ENCODE measurements at places on chromosomes 13 and 19. TPM values are rescaled to one million over a fixed set of nuclear protein-coding genes. Genes with fewer than 3 reads are reported as not detected.
A peak's percentile ranks its signal among the peaks of the same experiment; 100 is the strongest.

ZNF547 gene
- 7.8 TPM for total RNA-seq

CEACAM7 gene
- 0.39 TPM for total RNA-seq

GRCh38 chr13:39322836-39323585 is 280.0 kb downstream of the LHFPL6 start:
- H3K27me3 ChIP-seq: no peaks in the 10 kb centered on the region
- H3K4me1 ChIP-seq: peaks cover 3% of the 10 kb centered on the region

- no peak overlapping the region for H3K4me3 ChIP-seq
- H3K27ac ChIP-seq: peak overlapping the region; percentile 72
- peaks cover 70% of the 10 kb centered on the region for H3K4me1 ChIP-seq
- DNase-seq: peak; percentile 85
- no peaks in the 10 kb centered on the region for H3K36me3 ChIP-seq
- no peaks in the 10 kb centered on the region for H3K27me3 ChIP-seq
Observed at GRCh38 chr19:47511128-47511517, 3.7 kb downstream of the NAPA start.

DNA sequence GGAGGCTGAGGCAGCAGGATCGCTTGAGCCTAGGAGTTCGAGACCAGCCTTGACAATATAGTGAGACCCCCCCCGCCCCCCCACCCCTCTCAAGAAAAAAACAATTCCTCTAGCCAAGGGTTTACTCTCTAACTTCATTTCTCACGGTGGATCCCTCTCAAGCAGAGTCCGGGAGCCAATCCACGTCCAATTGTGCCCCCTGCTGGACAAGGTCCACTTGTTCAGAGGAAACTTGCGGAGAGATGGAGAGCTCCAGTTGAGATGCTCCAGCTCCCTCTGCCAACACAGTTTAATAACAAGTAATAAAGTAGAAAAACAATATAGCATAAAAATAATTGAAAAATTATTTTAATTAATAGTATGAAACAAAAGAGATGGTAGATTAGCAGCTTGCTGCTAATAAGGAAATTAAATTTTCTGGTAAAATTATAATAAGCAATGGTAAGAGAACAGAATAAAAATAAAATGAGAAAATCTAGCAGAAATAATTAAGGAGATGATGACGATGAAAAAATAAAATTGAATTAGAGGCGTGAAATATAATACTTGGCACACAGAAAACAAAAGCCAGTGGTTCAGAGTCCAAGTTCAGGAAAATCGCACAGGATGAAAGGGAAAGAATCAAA is 14.5 kb upstream of the SIGLEC14 start:
- DNase-seq: peak; percentile 93
- no peaks in the 10 kb centered on the region for H3K27me3 ChIP-seq
- peaks cover 3% of the 10 kb centered on the region for H3K4me1 ChIP-seq
- no peak overlapping the region for H3K27ac ChIP-seq

- no peaks in the 10 kb centered on the region for H3K36me3 ChIP-seq
- no peak for DNase-seq
- H3K4me1 ChIP-seq: no peaks in the 10 kb centered on the region
- no peak overlapping the region for H3K27ac ChIP-seq
- H3K27me3 ChIP-seq: no peaks in the 10 kb centered on the region
Observed at GRCh38 chr13:110664041-110664440, 41.9 kb downstream of the CARS2 start.

DNA sequence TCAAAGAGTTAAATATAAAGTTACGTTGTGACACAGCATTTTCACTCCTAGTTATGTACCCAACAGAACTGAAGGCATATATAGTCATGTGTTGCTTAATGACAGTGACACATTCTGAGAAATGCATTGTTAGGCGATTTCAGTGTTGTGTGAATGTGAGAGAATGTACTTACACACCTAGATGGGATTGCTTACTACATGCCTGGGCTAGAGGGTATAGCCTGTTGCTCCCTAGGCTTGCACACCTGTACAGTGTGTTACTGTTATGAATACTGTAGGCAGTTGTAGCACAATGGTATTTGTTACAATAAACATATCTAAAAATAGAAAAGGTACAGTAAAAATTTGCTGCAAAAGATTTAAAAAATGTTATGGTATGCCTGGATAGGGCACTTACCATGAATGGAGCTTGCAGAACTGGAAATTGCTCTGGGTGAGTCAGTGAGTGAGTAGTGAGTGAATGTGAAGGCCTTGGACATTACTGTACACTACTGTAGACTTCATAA is 89.2 kb downstream of the DHRS12 start:
- H3K27ac ChIP-seq: no peak overlapping the region
- H3K4me1 ChIP-seq: no peaks in the 10 kb centered on the region
- no peak for DNase-seq

DNA sequence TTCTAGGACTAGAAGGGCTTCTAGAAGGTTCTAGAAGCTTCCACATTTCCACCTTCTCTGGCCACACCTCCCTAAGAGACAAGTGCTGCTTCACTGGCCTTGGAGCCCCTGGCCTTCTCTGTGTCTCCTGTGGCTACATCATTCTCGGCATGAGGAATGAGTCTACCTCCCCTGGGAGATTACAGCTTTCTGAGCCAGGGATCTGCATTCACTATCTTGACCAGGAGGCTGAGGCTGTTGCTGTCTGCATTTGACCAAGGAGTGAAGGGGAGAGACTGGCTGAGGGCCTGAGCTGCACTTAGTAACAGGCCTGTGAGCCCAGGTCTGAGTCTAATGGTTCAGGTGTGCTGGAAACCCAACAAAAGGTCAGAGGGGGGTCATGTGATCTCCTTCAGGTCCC is 5.3 kb downstream of the CPAMD8 start:
- no peak overlapping the region for H3K4me3 ChIP-seq
- no peak overlapping the region for H3K27ac ChIP-seq
- no peaks in the 10 kb centered on the region for H3K36me3 ChIP-seq
- H3K4me1 ChIP-seq: no peaks in the 10 kb centered on the region
- no peak for DNase-seq

DNA sequence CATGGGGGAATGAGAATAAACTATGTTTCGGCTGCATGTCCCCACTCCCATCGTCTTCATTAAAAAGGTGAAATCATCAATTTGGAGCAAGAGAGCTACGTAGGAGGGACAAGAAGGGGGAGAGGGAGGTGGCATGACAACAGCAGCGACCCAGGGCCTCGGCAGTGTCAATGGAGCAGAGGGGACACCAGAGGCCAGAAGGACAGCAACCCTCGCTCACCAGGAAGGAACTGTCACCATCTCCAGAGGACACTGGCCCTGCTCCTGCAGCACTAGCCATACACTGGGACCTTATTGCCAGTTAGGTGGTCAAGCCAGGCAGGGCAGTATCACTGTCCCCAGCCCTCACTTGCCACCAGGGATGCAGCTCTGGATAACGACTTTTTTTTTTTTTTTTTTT is 34.2 kb downstream of the NAXD start:
- H3K4me3 ChIP-seq: no peak overlapping the region
- no peak for DNase-seq

GRCh38 chr19:28023064-28023463 is 1189.9 kb downstream of the UQCRFS1 start:
- no peak for DNase-seq
- H3K36me3 ChIP-seq: no peaks in the 10 kb centered on the region
- H3K4me3 ChIP-seq: no peak overlapping the region
- H3K27ac ChIP-seq: no peak overlapping the region

DNA sequence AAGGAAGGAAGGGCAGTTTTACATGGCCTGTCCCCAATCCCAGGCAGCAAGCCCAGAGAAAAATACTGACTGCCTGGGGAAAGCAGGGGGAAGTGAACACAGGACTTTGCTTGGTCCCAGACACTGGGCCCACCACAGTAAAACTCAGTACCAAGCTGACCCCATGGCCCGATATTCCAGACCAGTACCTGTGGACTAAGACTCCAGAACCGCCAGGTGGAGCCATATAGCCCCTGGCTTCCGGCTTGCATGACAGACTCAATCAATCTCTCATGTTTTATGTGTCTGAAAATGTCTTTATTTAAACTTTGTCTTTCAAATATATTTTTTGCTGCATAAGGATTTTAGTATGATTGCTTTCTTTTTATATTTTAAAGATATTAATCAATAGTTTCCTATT is 767.9 kb upstream of the SLITRK6 start:
- H3K4me1 ChIP-seq: no peaks in the 10 kb centered on the region
- DNase-seq: no peak
- H3K27ac ChIP-seq: no peak overlapping the region
- no peak overlapping the region for H3K4me3 ChIP-seq

All from testis (tissue), 5 donors.